DMS53 (cell line): ENCODE measurements at places on chromosomes 5 and 9.
A peak's percentile ranks its signal among the peaks of the same experiment; 100 is the strongest.

DNA sequence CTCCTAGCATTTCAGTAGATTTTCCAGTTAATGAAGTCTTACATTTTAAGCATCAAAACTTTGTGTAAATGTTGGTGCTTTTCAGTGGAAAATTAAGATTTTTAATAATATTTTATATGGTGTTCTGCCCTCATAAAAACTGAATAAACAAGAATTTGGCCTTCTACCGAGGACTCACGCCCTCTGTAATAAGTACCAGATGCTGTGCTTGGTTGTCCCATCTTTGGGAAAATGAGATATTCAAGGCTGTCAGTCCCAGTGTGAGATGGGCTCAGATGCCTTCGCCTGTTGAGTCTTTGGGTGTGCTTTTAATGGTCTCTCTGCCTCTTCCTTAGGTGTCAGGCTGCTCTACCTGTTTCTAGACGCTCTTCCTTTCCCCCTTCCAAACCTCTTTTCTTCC is 28.7 kb downstream of the GALNT12 start:
- no peak for DNase-seq

GRCh38 chr5:6705088-6705487 is 8.1 kb upstream of the TENT4A start:
- DNase-seq, result no peak

- DNase-seq, result peak; percentile 22
Observed at GRCh38 chr9:126688617-126689016, 74.9 kb downstream of the LMX1B start.

- DNase-seq, result peak; percentile 8
Observed at GRCh38 chr9:4228606-4229005, 71.3 kb downstream of the GLIS3 start.

- peak; percentile 73 for DNase-seq
Observed at GRCh38 chr9:131837316-131837715, 97.4 kb upstream of the RAPGEF1 start.

DNA sequence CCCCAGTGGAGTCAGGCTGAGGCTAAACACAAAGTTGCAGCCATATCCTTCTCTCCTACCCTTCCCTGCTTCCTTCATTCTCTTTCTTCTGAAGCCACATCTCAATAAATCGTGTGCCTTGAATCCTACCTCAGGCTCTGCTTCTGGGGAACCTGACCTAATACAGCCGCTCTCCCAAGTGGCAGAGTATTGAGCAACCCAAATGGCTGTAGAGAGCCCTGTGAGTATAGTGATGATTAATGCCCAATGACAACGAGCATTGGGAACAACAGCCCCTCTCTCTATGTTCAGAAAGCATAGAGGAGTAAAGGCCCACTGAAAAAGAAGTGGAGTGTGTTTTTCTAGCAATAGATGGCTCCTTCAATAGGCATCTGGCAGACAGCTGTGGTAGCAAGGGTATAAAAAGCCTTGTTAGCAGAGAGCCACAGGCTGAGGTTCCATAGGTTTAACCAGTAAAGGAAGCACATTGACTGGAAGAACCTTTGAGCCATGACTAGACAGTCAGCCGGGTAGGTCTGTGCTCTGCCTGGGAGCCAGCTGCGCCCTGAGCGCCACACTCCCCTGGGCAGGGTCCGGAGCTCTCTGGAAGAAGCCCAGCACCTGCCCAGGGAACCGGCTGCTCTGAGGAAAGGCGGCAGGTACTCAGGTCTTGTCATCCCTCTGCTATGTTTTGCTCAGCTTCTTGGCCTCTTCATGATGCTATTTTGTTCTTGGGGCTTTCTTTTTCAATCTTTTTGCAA is 22.6 kb upstream of the HSPA9 start:
- DNase-seq, result no peak

DNA sequence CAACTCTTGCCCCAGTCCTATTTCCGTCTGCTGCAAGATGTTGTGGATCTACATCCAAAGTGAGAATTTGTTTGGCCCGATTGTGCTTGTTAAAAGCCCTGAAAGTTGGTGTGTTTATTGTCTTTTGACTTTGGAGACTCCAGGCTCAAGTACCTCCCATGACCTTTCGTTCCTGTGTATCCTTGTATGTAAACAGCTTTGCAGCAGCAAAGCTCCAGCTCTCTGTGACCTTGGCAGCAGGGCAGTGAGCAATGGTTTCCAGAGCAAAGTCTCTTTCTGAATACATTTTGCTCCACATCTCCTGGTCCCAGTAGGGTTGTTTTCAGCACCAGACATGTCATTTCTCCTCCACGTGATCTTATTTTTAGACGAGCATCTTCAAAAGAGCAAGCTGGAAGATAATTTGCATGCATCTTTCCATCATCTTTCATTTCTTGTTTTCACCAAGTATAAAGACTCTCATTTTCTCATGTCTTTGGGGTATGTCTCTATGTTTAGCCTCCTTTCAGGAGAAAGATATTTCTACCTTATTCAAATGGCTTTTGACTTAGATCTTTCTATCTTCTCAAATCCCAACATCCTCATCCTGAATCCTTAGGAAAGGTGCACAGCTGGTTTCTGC is 68.1 kb upstream of the ERCC6L2 start:
- no peak for DNase-seq
